ENCODE measurements at places on chromosomes 13 and 19.
A peak's percentile ranks its signal among the peaks of the same experiment; 100 is the strongest.

DNA sequence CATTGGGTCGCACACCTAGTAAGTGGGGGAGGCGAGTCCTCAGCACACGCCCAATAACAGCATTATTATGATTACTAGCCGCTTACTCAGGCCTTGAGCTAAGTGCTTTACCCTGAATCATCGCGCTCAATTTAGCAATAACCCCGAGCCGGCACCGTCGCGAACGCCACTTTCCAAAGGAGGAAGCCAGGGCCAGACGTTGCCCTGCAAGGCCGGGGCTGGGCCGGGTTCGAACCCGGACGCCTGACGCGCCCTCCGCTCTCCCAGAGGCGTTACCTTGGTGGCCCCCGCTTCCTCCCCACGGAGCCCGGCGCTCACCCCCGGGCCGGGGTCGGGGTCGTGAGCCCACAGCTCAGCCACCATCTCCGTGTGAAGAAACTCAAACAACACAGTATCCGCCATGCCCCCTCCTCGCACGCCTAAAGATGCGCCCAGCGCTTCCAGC lies at the start of gene TRAPPC6A:
Gene TRAPPC6A (minus strand): TSS at position 421 of the 445 bp plus-strand sequence. CDS start 19 bp downstream, at position 402.
- no peak for DNase-seq

DNA sequence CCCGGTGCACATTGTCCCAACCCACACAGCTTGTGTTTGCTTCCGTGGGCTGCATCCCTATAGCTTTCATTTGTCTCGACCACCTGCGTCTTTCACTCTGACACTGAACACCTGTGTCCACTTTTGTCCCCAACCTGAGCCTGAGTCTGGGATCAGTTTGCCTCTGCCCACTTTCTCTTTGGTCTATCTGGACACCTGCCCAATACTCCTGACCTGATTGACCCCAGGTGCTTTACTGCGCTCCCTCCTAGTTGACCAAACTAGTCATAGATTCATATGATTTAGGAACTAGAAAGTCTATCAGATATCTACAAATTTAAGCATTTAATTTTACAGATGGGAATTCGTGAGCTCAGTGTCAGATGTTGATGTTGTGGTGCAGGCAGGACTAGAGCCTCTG lies 209.9 kb downstream of the DCT start:
- DNase-seq = no peak

DNA sequence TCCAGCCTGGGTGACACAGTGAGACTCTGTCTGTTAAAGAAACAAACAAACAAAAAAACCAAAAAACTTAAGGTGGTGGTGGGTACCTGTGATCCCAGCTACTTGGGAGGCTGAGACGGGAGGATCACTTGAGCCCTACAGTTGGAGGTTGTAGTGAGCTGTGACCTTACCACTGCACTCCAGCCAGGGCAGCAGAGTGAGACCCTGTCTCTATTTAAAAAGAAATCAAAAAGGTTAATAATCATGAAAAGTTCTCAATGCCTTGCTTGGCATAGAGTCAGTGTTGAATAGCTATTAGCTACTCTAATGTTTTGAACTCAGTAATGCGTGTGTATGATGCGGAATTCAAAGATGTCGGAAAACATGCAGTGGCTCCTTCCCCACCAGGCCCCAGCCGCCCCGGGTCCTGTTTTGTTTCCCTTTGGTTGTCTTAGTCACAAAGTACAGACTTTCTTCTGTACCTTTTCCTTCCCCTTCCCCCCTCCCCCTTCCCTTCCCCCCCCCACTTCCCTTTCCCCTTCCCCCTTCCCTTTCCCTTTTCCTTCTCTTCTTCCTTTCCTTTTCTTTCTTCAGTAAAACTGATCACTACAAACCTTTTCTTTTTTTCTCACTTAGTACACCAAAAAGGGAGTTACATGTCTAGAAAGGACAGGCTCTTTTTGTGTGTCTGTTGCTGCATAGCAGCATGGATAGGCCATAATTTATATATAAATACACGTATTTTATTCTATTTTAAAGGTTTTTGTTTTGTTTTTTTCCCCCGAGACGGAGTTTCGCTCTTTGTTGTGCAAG lies 35.2 kb downstream of the DNM2 start:
- DNase-seq = peak; percentile 59

DNA sequence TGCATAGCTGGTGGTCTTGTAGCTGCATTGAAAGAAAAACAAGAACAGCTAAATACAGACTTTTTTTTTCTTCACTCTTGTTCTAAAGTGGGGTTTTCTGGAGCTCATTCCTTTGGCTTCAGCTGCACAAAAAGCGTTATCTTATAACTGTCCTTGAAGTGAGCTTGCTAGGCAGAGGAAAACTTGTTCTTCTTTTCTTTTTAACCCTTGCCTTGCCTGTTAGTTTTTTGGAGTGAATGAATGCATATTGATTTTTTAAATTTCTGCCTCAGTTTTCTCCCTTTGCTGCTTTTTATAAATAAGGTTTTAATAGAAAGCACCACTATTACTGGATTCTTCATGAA lies 1.5 kb downstream of the ZNF765 start:
- no peak for DNase-seq

DNA sequence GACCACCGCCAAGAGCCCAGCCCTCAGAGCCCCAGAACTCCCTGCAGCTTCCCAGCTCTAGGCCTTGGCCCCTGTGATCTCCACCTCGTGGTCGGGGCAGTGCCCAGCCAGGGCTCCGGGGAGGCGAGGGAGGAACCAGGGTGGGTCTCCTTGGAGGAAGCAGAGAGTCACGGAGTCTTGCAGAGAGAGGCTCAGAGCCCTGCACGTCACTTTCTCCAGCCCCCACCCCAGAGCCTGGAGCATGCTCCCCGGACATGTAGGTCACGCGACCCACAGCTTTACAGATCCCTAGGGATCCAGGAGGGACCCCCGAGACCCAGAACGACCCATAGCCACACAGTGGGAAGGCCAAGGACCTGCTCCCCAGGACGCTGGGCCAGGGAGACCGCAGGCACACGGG lies 11.9 kb downstream of the GADD45B start:
- DNase-seq = no peak

GRCh38 chr13:63448692-63449091 lies 2033.0 kb upstream of the PCDH20 start:
- DNase-seq = no peak

GRCh38 chr19:19514215-19514657 lies 1.1 kb downstream of the TSSK6 start:
- DNase-seq = no peak

- peak; percentile 76 for DNase-seq
These were observed 19.8 kb upstream of the TCF3 start for GRCh38 chr19:1672038-1672768.

DNA sequence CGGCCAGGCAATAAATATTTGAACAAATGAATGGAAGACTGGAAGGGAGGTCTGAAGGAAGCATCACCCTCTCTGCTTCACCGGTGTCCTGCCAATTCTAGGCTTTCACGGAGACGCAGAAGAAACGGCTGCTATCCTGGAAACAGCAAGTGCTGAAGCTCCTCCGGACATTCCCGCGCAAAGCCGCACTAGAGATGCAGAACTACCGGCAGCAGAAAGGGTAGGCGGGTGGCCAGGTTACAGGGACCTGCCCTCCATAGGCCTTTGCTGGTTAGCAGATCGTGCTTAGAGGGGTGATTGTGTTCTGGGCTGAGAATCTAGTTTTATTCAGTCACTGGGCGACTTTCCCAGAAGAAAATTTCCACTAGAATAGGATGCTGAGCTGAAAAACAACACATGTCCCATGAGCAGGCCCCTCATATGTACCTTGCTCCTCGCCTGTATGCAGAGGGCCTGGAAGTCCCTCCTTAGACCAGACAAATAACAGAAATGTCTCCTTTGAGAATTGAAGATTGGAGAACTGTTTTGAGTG lies 11.0 kb downstream of the PAF1 start:
- no peak for DNase-seq

DNA sequence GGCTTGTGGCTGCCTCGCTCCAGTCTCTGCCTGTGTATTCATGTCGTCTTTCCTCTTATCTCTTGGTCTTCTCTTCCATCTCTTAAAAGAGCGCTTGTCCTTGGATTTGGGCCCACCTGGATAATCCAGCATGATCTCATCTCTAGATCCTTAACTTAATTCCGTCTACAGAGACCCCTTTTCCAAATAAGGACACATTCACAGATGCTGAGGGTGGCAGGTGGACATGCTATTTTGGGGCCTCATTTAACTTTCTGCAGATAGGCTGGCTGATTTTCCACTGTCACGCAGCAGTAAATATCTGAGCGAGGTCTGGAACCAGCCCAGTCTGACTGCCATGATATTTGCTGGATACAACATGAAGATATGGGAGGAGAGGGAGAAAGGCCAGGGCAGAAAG lies 41.5 kb upstream of the TSHZ3 start:
- no peak for DNase-seq

DNA sequence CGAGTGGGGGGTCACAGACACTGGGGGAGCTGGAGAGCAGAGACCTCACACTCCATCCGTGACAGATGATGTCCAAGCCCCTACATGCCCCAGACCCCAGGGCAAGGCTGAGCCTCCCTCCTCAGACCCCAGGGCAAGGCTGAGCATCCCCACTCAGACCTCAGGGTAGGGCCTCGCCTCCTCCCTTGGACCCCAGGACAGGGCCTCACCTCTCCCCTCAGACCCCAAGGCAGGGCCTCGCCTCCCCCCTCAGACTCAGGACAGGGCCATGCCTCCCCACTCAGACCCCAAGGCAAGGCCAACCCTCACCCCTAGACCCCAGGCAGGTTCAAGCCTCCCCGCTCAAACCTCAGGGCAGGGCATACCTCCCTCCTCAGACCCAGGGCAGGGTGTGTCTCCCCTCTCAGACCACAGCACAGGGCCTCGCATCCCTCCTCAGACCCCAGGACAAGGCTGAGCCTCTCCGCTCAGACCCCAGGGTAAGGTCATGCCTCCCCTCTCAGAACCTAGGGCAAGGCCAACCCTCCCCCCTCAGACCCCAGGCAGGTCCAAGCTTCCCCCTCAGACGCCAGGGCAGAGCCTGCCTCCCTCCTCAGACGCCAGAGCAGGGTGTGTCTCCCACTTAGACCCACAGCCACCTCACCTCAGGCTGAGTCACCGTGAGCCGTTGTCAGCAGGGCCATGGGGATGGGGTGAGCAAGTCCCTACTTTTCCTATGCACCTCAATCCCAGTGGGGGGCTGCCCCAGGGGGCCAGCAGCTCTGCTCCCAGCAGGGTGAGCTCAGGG lies 1.7 kb upstream of the S1PR4 start:
- DNase-seq = peak; percentile 88

Measured in CD4-positive, alpha-beta T cell treated with Interleukin-17A for 4 hours (primary cell).